Prostate gland (tissue), 2 donors: ENCODE measurements at places on chromosomes 5 and 9.

DNA sequence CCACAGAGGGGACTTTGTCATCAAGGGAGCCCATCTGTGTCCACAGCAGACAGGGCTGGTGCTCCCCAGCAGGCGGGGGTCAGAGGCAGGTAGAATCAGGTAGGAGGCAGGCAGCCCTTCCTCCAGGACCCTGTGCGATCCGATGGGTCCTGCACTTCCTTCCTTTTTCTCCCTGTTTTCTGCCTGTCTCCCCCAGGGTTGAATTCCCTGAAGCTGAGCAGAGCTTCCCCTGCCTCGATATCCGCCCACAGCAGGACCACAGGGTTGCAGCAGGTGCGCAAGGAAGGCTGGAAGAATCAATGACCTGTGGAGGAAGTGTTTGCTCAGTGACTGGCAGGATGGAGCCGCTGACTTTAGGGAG lies 69.2 kb downstream of the MRPL36 start:
- peak; percentile 1 for DNase-seq

DNA sequence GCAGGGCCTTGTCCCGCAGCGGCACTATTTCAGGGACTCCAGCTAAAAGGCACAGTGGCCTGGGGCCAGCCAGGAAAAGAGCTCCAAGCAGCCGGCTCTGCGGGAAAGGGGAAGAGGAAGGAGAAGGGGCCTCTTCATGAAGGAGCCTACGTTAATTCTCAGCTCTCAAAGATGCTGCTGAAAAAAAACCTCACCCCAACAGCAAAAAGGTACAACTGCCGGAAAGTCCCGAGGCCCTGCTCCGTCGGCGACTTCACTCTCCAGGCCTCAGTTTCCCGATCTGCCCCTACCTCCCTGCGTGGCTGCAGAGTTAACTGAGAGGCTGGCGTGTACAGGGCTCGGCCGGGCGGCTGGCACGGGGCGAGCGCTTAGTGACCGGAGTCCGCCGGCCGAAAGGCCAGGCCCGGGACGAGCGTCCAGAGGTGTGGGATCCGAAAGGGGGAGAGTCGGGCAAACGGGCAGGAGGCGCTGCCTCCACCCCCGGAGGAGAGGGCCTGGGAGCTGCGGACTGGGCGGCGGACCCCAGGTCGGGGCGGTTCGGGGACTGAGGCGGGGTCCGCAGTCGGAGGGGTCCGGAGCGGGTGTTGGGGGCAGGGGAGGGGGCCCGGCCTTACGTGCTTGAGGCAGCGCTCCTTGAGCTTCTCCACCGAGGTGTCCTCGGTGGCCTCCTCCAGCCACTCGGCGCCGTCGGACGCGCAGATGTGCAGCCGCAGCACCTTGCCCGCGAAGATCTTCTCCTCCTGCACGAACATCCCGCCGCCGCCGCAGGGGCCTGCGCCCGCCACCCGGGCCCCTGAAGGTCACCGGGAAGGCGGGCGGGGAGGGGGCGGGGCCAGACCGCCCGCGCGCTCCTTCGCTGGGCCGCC lies 529 bp downstream of the UBAC1 start:
- no peak for DNase-seq

GRCh38 chr9:16693616-16694015 lies 176.9 kb downstream of the BNC2 start:
- DNase-seq, result no peak

GRCh38 chr5:27821681-27822080 lies 783.3 kb upstream of the CDH9 start:
- DNase-seq, result no peak

DNA sequence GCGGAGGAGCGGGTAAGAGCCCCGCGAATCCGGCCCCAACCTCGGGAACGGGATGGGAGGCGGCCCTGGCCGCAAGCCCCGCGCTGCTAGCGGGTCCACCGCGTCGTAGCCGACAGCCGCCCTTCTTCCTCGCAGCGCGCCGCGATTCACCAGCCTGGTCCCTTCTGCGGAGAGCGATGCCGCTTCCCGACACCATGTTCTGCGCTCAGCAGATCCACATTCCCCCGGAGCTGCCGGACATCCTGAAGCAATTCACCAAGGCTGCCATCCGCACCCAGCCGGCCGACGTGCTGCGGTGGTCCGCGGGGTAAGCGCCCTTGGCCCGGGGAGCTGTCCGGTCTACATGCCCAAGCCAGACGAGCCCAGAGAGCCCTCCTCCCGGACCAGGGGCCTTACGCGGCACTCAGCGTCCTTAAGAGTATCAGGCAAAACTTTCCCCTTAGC lies 335 bp downstream of the ROPN1L start:
- no peak for DNase-seq

DNA sequence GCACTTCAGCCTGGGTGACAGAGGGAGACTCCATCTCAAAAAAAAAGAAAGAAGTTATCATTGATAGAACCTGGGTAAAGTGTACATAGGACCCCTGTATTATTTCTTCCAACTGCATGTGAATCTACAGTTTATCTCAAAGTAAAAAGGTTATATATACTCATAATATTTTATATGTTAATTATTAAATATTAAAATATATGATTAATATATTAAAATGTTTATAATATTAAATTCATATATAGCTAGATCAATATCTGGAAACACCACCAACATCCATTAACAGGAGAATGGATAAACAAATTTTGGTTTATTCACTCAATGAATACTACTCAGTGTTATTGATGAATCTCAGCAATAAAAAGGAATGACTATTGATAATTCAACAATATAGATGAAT lies 19.7 kb downstream of the C5orf15 start:
- no peak for DNase-seq

- DNase-seq, result no peak
Measured at GRCh38 chr9:15670246-15670645, 117.4 kb downstream of the CCDC171 start.

GRCh38 chr5:90962481-90962880 lies 403.9 kb downstream of the ADGRV1 start:
- DNase-seq, result no peak

GRCh38 chr5:87598460-87598859 lies 185.7 kb upstream of the CCNH start:
- no peak for DNase-seq

- no peak for DNase-seq
Measured at GRCh38 chr9:25310961-25311360, 367.3 kb downstream of the TUSC1 start.

DNA sequence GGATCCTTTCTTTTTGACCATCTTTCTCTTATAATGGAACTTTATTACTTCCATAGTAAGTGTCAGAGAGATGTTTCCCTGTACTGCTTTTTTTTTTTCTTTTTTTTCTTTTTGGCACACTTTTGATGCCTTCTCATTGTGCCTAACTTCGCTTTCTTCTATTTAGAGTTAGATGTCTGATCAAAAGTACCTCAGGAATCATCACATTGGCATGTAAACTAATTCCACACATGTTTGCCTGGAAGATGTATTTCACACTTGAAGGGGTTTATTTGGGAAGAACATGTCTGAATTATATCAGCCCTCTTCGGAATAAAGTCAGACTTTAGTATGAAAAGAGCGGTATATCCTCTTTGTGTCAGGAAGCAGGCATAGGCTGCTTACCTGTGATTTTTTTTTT lies 35.1 kb downstream of the SMARCA2 start:
- no peak for DNase-seq

- no peak for DNase-seq
Measured at GRCh38 chr5:165874851-165875250, 2369.4 kb downstream of the MAT2B start.

DNA sequence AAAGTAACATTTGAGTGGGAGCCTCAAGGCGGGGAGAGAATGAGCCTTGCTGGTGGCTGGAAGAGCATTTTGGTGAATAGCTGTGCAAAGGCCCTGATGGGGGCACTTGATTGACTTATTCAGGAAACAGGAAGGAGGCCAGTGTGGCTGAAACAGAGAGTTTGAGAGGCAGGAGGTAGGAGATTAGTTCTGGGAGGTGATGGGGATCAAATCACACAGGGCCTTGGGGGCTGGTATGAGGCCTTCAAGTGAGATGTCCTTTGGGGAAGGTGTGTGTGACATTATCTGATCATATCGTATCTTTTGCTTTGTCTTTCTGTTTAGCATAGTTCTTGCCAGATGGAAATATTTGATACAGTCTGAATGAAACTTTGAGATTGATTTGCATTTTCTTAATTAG lies 172.3 kb downstream of the TENT4A start:
- no peak for DNase-seq

DNA sequence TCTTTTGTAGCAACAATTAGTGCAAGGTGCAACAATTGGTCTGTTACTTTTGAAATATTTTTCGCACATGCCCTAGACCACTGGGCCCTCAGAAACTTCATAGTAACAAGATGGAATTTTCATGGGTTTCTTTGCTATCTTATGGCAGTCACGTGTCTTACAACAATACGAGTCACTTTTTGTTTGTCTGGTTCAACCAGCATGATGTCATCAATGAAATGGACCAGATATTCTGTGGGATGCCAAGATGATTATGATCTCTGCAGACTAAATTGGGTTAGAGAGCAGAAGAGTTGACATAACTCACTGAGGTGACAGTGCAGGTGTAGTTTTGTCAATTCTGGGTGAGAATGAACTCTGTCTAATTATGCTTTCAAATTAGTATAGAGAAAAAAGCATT lies 239.6 kb upstream of the RIOK2 start:
- DNase-seq, result no peak

GRCh38 chr5:145978708-145979107 lies 42.3 kb downstream of the SH3RF2 start:
- DNase-seq, result no peak

DNA sequence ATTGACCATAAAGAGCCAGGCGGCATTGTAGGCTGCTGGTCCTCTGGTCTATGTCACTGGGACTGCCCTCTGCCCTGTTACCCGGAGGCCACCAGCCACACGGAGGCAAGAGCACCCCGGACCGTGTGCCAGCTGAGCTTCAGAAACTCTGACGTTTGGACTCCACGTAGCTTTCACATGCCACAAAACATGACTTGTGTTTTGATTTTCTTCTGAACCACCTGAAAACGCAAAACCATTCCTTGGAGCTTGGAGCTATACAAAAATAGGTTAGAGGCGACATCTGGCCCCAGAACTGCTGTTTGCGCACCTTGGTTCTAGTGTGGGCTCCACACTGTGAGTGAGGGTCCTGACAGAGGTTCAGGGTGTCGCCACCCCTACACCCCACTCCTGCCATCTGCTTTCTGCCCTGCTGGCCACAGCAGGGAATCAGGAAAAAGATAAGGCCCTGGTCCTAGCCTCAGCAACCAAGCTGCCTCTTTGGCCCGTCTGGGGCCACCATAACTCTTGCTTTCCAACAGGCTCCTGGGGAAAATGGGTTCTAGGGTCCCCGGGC lies 151.3 kb upstream of the IRX2 start:
- DNase-seq, result no peak

GRCh38 chr5:128711216-128711615 lies 173.2 kb upstream of the FBN2 start:
- DNase-seq, result no peak

DNA sequence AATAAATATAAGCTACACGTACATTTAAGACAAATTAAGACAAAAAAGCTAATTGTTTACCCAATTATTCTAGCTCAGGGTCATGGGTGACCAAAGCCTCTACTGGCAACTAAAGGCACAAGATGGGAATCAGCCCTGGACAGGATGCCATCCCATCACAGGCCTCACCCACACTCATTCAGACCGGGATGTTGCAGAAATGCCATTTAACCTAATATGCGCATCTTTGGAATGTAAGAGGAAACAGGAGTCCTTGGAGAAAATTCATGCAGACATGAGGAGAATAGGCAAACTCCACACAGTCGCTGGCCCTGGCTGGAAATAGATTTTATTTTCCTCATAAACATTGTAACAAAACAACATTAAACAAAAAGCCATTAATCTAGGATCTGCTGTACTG lies 2003.8 kb upstream of the CDH9 start:
- no peak for DNase-seq

DNA sequence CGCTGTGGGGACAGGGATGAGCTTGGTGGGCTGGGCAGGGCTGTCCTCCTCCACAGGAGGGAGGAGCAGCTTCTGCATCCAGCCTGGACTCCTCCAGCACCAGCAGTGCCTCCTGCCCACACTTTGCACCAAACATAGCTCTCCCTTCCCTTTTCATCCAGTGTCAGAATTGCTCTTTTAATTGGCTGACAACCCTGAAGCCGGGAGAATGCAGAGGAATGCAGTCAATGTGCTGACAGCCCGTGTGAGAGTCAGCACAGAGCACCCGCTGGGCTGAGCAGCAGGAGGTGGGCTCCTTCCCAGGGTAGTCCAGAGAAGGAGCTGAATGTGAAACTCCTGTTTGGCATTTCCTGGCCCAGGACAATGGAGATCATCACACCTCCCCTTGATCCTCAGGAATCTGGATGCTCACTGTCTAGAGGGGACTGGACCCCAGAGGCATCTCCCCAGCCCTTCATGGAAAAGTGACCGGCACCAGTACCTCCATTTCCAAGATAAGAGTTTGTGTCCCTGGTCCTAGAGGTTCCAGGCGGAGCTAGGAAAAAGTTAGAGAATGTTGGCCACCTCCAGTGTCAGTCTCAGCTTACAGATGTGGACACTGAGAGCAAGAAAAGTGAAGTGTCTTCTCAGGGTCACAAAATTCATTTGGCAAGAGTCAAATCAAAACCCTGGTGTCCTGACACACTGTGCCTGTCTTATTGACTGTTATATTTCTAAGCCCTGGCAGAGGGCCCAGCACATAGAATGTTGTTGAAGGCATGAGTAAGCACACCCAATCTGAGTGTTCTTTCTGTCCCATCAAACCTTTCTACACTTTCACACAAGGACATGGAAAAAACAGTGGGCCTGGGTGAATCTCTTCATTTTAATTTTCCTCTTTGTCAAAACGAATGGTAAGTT lies 202.1 kb downstream of the SNX18 start:
- DNase-seq, result peak; percentile 39

DNA sequence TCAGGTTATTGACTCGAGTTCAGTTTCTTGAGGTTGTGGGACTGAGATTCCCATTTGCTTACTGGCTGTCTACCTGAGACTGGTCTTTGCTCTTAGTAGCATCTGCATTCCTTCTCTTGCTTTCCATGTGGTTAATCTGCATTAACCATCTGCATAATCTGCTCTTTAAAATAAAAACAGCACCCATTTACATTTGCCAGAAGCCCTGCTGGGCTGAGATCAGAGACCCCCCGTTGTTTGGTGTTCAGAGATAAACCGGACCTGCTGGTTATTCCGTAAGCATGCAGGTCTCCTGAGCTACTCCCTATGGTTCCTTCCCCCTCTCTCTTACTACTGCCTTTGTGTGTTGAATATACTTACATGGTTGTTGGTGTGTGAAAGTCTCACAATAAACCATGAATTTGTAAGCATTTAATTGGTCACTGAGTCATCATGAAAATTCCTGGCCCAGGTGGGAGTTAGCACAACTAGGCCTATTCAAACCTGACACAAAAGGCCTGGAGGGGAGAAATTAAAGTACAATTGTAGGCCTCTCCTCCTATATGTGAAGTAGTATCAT lies 396.7 kb downstream of the MRPS30 start:
- no peak for DNase-seq

DNA sequence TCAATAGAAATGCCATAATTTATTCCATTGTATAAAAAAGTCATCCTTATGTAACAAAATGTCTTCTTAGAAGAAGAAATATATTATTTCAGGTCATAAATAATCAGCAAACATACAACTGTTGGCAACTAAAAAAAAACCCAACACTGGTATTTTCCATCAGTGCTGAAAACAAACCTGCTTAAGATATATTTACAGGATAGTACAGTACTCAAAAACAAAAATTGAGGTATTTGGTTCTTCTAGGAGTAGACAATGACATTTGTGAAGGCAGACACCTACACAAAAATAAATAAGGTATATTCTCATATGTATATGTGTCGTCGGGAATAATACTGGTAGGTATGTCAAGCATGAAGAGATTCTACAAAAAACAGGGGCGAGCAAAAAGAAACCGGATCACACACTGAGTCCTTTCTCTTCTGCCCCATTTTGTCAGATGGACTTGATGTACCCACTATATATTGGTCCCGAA lies 2.9 kb downstream of the DUSP1 start:
- DNase-seq, result no peak

GRCh38 chr9:92978345-92978875 lies 31.1 kb downstream of the FGD3 start:
- no peak for DNase-seq
